ENCODE measurements at places on chromosomes 7 and 10.

DNA sequence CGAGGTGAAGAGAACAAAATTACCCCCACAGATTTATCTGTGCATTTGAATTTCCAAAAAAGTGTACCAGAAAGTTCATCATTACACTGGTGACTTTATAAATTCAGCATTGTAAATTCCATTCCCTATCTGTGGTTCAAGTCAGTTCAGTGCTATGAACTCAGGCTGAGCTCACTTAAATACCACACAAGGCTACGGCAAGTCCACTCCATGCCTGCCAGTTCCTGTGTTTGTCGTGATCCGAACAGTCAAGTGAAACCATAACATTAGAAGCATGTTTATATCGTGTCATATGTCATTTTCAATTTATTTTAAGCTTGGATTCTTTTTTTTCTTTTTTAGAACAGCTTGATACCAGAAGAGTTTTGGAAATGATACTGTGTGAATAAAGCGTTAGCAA is 14.8 kb downstream of the MBL2 start:
- no peak for DNase-seq

- no peak for DNase-seq
These were observed 52.5 kb upstream of the CAMK2B start for GRCh38 chr7:44377681-44378421.

DNA sequence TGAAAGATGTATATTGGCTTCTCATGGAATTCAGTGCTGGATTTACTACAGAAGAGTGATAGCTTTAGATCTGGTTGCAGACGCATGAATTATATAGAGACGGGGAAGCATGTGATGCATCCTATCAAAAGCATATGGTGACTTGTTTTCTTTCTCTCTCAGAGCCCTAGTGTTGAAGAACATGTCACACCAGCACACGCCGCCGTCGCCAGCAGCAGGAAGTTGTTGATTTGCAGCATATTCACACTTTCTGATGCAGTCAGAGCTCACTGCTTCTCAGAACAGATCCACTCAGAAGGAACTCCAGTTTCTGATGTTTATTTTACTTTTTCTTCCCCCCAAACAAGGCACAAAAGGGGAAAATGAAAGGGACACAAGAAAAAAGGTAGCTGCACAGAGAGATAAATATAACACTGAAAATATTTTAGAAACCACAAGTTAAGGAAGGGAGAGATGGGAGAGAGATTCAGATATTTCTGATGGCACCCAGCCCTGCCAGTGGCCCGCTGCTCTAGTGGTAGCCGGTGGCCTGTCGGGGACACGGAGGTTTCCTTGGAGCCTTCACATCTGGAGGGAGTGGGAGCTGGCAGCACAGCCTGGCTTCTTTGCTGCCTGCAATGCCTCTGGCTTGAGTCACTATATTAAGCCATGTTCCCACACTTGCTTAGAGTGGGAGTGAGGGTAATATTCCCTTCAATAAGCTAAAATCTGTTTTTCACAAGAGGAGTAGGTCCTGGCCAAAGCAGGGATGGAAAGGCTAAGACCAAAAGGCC is 123.2 kb downstream of the NRP1 start:
- DNase-seq, result no peak

DNA sequence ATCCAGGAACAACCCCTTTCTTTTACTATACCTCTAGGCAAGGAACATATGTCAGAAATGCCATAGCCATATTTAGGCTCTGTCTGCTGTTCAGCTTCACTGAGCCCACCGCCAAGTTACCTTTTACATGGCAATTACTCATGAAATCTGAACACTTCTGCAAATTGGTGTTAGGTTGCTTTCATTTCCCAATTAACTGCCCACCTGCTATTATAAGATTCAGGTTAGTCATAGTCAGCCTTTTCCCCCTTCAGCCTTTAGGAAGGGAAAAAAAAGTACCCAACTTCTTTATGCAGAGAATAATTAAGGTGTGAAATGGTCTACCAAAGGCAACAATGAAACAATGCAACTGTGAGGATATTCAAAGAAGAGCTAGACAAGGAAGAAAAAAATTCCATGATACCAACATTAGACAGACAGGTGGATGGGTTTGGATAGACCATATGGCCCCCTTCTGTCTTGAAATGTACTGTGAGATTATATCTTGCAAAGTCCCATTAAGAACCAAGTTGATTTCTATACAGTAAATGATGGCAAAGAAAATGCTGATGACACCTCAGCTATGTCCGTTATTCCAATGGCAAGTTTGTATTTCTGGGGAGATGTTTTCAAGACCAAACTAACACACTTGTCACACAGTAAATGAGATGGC is 442.1 kb upstream of the NRP1 start:
- no peak for DNase-seq

DNA sequence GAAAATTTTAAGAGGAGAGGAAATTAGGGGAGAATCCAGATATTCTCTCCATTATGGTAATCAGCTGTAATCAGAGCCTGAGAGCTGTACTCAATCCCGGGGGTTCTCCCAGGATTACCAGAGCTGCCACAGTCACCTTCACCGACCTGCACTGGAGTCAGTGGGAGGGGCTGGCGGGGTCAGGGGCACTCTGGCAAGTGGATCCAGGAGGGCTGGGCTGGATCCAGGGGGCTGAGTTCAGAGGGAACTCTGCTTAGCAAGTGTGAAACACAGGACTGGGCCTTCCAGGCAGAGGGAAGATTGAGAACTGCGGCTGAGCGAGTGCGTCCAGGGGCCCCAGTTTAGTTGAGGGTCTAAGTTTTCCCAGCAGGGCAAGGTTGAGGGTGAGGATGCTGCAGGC is 89.2 kb downstream of the BMS1 start:
- no peak for DNase-seq

- DNase-seq, result no peak
These were observed 1153.3 kb downstream of the SORCS1 start for GRCh38 chr10:106011250-106011649.

DNA sequence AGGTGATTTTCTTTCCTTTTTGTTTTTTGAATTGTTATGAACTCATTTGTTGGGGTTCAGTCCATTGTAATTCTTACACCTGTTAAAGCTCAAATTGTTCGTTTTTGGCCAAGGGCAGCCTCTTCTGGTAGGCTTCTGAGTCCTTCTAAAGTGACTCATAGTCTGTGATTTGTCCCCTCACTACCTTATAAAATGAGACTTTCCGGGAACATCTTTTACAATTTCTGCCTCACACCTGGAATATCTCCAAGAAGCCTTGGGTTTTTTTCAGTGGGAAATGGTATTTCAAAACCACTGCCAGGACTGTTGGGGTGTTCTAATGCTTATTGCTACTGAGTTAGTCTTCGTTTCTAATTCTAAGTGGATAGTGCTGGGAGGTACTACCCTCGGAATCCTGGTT is 56.7 kb downstream of the BMPR1A start:
- DNase-seq, result no peak

All from ecto neural progenitor cell (in vitro differentiated cells).